ENCODE measurements at places on chromosomes 1 and 21. TPM values are rescaled to one million over a fixed set of nuclear protein-coding genes. Genes with fewer than 3 reads are reported as not detected.

GRCh38 chr1:94801919-94802546 is 18.1 kb upstream of the SLC44A3 start:
- H3K27ac ChIP-seq, result no peak overlapping the region
- peaks cover 3% of the 10 kb centered on the region for H3K27me3 ChIP-seq
- H3K4me3 ChIP-seq, result peak overlapping the region; percentile 8
- H3K36me3 ChIP-seq, result no peaks in the 10 kb centered on the region

HSF2BP gene
- total RNA-seq, result 0.72 TPM

PRKACB gene
- total RNA-seq, result 108 TPM

S100A14 gene
- not detected for total RNA-seq

DNA sequence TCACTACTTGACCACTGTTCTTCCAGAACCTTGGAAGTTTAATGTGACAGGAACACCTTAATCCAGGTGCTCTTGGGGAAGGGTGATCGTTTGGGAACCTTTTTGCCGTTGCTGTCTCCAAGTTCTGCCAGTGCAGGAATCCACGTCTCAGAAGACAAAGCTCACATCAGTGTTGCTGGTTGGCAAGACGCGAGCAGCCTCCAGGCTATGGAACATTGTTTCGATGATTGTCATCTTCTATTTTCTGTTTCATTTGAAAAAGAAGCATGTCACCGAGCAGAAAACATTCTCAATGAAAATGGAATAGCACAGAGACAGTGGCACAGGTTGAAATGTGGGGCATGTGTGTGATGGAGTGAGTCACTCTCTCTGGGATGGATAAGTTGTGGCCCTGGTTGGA is 11.7 kb downstream of the STUM start:
- no peak for DNase-seq
- H3K27me3 ChIP-seq, result peaks cover 9% of the 10 kb centered on the region
- no peaks in the 10 kb centered on the region for H3K36me3 ChIP-seq
- peak overlapping the region; percentile 9 for H3K27ac ChIP-seq
- no peaks in the 10 kb centered on the region for H3K4me1 ChIP-seq
- no peak overlapping the region for H3K4me3 ChIP-seq

SPATA21 gene
- not detected for total RNA-seq

FAM78B gene
- 0.17 TPM for total RNA-seq

DNA sequence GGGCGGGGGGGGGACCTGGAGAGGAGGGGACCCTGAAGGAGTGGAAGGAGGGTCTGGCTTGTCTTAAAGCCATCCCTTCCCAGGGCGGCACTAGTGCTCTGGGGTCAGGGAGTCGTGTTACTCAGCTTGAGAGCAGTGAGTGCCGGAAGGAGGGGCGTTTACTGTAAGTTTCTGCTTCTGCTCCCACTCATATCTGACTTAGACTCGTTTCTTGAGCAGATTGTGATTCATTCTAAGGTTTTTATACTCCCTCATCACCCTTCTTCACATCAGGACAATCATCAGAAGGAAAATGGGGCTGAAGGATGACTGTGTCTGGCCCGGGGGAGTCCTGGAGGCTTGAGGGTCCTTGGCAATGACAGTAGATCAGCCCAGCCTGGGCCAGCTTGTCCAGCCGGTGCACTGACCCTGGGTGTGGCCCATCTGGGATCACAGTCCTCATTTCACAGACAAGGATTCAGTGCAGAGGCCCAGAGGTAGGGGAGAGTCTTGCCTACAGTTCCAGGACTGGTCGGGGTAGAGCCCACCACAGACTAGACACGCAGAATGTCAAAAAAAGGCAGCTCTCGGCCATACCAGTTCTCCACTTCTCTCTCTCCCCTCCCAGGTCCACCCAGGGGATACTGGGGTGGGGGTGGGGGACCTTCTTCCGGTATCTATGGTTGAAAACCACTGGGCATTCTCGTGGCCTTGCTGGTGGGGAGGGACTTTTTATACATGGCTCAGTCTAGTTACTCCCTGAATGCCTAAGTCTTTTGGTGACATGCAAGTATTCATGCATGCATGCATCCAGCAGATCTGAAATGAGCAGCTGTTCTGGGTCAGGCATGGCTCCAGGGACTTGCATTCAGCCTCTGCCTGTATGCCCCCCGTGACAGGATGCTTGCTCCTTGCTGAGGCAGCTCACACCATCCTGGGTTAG is 5.1 kb downstream of the TNFRSF8 start:
- H3K4me1 ChIP-seq, result peaks cover 59% of the 10 kb centered on the region
- peak overlapping the region; percentile 5 for H3K4me3 ChIP-seq
- H3K27me3 ChIP-seq, result peaks cover 21% of the 10 kb centered on the region
- no peaks in the 10 kb centered on the region for H3K36me3 ChIP-seq

PTPRC gene
- total RNA-seq, result 700 TPM

- H3K27me3 ChIP-seq, result no peaks in the 10 kb centered on the region
- H3K36me3 ChIP-seq, result no peaks in the 10 kb centered on the region
- H3K27ac ChIP-seq, result peak overlapping the region; percentile 69
- peaks cover 14% of the 10 kb centered on the region for H3K4me1 ChIP-seq
- no peak overlapping the region for H3K4me3 ChIP-seq
Observed at GRCh38 chr1:232225336-232226131, 404.4 kb downstream of the SIPA1L2 start.

GRCh38 chr1:177219554-177220458 is 49.0 kb downstream of the BRINP2 start:
- H3K4me3 ChIP-seq, result no peak overlapping the region
- no peak for DNase-seq
- no peaks in the 10 kb centered on the region for H3K4me1 ChIP-seq

DNA sequence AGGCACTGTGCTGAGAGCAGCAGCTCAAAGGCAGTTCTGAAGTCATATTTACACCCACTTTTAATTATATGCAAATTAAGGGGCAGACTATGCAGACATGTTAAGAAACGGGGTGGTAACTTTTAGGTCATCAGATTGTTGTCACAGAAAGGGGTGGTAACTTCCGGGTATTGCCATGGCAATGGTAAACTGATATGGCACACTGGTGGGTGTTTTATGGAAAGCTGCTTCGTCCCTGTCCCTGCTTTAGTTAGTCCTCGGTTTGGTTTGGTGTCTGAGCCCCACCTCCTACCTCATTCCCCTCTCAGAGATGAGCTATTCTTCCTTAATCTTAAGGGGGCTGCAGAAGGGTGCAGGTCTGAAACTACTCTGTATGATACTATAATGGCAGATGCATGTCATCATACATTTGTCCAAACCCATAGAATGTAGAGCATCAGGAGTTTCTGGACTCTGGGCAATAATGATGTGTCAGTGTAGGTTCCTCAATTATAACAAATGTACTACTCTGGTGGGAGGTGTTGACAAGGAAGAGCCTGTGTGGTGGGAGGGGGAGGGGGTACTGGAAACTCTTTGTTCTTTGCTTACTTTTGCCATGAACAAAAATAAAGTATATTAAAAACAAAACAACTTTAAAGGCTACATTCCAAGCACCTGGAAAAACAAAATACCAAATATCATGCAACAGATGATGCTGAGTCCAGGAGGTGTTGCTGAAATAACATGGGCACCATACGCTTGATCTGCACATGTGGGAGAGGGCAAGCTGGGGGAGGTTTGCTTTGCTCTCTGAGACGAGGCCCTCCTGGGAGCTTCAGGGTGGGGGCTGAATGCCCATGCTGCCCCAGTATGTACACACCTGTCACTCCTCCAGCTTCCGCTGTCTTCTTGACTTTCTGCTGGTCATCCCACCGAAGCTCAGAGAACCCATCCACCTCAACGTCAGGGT is 6.3 kb downstream of the PARP1 start:
- peaks cover 56% of the 10 kb centered on the region for H3K36me3 ChIP-seq
- no peak for DNase-seq
- H3K4me3 ChIP-seq, result no peak overlapping the region
- no peak overlapping the region for H3K27ac ChIP-seq
- peaks cover 45% of the 10 kb centered on the region for H3K4me1 ChIP-seq

YIPF1 gene
- 20.6 TPM for total RNA-seq

- DNase-seq, result no peak
- H3K36me3 ChIP-seq, result no peaks in the 10 kb centered on the region
Observed at GRCh38 chr1:181180407-181181031, 92.0 kb downstream of the IER5 start.

DNA sequence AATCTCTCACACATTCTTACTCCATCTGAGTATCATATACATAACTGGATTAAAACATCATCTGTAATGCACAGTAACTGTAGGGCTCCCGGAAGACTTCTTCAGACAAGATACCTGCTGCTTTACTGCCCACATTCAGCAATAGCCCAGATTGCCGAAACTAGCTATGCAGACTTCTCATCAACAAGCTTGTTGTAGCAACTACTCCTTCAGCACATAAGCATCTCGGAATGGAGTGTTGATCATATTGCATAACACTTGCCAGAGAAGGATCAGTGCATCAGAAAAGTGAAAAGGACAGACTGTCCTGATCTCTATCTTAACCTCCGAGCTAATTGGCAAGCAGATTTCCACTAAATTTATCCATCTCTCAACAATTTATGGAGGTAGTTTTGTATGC is 354.6 kb upstream of the C1orf87 start:
- no peak overlapping the region for H3K4me3 ChIP-seq
- DNase-seq, result no peak
- no peaks in the 10 kb centered on the region for H3K36me3 ChIP-seq
- H3K27ac ChIP-seq, result no peak overlapping the region
- no peaks in the 10 kb centered on the region for H3K4me1 ChIP-seq
- no peaks in the 10 kb centered on the region for H3K27me3 ChIP-seq

DNA sequence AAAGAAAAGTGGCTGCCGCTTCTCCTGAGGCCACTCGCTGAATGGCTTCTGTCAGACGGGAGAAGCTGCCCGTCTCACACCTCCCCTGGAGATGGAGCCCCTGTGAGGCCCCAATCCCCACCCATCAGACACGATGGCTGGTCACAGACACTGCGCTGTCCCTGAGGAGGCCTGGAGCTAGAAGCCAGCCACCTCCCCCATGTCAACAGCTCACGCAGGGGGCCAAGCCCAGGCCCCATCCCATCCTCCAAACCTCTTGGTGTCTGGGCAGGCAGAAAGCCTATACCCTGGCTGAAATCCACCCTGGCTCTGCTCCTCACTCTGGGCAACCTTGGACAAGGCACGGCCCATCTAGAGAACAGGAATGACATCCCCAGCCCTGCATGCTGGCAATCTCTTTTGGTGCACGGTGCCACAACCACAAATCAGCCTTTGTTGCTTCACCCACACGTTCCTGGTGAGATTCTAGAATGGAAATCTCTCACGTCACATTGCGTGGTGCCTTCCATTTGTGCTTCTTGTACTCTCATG is 273.9 kb upstream of the VAMP3 start:
- no peak overlapping the region for H3K4me3 ChIP-seq
- no peaks in the 10 kb centered on the region for H3K36me3 ChIP-seq
- no peak for DNase-seq
- no peak overlapping the region for H3K27ac ChIP-seq
- no peaks in the 10 kb centered on the region for H3K27me3 ChIP-seq

DNA sequence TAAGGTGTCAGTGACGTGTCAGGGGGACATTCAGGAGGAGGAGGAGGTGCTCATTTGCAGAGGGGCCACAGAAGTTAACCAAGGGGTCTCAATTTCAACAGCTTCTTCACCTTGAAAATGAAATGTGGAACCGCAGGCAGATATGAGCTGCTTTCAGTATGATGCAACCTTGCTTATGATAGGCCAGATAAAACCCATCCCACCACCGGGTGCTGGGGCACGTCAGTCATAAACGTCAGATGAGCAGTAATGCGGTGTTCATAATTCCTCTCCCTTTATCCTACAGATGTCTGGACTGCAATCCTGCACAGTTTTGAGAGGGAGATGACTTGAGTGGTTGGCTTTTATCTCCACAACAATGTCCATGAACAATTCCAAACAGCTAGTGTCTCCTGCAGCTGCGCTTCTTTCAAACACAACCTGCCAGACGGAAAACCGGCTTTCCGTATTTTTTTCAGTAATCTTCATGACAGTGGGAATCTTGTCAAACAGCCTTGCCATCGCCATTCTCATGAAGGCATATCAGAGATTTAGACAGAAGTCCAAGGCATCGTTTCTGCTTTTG is 1.7 kb downstream of the PTGFR start:
- no peaks in the 10 kb centered on the region for H3K36me3 ChIP-seq
- no peak overlapping the region for H3K27ac ChIP-seq
- peaks cover 4% of the 10 kb centered on the region for H3K4me1 ChIP-seq
- no peak overlapping the region for H3K4me3 ChIP-seq
- peaks cover 44% of the 10 kb centered on the region for H3K27me3 ChIP-seq

DNA sequence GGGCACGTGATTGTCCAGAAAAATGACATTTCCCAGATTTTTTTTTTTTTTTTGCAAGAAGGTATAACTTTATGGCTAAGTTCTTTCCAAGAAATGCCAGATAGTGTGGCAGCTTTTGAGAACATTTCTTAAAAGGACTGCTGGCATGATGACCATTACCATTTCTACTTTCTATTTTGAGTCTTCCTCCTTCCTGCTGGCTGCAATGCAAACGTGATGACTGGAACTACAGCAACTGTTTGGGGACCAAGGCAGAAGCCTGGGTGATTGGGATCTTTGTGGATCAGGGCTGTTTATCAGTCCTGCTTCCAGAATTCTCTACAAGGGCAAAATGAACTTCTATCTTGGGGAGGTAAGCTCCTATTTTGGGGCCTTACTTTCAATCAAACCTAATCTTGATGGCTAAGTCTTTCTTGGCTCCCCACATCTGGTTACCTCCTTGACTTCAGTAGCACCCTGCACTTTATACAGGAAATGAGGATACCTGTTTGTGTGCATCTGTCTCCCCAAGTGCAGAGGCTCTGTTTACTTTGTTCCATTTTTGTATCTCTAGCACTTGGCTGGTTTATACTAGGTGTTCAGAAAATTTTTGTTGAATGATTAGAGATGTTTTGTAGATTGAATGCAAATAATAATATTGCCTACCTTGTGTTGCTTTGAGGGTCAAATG is 3.7 kb upstream of the DDX20 start:
- H3K27me3 ChIP-seq, result no peaks in the 10 kb centered on the region
- H3K4me3 ChIP-seq, result no peak overlapping the region
- H3K36me3 ChIP-seq, result no peaks in the 10 kb centered on the region
- no peak for DNase-seq

- no peak overlapping the region for H3K4me3 ChIP-seq
- peaks cover 20% of the 10 kb centered on the region for H3K27me3 ChIP-seq
- no peak overlapping the region for H3K27ac ChIP-seq
- H3K36me3 ChIP-seq, result no peaks in the 10 kb centered on the region
- DNase-seq, result no peak
Observed at GRCh38 chr1:64212031-64212430, 8.6 kb downstream of the UBE2U start.

SCCPDH gene
- 10.9 TPM for total RNA-seq

DNA sequence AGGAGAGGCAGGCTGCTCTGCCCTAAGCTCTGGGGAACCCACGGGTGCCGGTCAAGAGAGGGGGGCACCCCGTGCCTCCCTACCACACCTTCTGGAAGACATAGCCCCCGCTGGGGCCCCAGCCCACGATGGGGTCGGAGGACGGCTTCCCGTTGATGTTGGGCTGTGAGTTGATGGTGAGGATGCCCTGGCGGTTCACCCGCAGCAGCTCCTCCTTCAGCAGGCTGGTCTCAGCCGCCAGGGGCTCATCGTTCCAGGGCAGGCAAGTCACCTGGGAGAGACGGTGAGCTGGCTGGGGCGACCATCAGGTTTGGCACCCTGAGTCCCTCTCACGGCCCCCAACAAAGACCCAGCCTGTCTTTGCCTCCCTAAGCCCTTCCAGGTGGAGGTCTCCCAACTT is 11.9 kb downstream of the MTHFR start:
- no peak overlapping the region for H3K27ac ChIP-seq
- DNase-seq, result no peak
- no peak overlapping the region for H3K4me3 ChIP-seq

GRCh38 chr1:112388436-112388835 is 7.6 kb upstream of the CTTNBP2NL start:
- peaks cover 16% of the 10 kb centered on the region for H3K27me3 ChIP-seq
- no peak for DNase-seq
- no peak overlapping the region for H3K4me3 ChIP-seq
- no peak overlapping the region for H3K27ac ChIP-seq
- H3K4me1 ChIP-seq, result peaks cover 12% of the 10 kb centered on the region

NBPF4 gene
- total RNA-seq, result 0.10 TPM
